GM10248 (cell line): ENCODE measurements at places on chromosomes 5 and 9.

- no peak for DNase-seq
These were observed 315.9 kb upstream of the RPS23 start for GRCh38 chr5:82594097-82594496.

DNA sequence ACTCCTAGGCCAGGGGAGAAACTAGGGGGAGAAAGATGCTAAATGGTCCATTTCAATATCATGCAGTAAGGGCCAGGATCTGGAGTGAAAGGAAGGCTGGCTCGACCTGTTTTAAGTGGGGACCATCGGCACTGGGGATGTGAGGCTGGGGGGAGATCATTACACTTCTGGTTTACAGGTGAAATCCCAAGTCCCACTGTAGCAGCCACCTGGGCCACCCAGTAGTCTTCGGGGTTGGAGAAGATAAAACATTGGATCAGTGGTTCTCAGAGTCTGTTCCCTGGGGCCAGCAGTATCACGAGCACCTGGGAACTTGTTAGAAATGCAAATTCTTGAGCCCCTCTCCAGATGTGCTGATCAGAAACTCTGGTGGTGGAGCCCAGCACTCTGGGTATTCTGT lies 111.3 kb upstream of the ALDH1B1 start:
- no peak for DNase-seq

DNA sequence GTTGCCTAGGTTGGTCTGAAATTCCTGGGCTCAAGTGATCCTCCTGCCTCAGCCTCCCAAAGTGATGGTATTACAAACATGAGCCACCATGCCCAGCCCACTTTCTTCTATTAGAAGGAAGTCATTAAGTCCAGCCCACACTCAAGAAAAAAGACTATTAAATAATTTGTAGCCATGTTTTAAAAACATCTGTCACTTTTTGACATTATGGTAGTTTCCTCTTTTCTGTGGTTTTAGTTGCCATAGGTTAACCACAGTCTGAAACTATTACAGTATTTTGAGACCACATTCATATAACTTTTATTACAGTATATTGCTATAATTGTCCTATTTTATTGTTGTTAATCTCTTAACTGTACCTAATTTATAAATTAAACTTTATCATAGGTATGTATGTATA lies 31.9 kb upstream of the C5orf24 start:
- peak; percentile 34 for DNase-seq

- DNase-seq = no peak
These were observed 201.7 kb upstream of the ACTBL2 start for GRCh38 chr5:57684299-57684702.

GRCh38 chr5:179914032-179914755 lies 6.5 kb upstream of the TBC1D9B start:
- peak; percentile 46 for DNase-seq

- DNase-seq = no peak
These were observed 26.6 kb downstream of the FBXW5 start for GRCh38 chr9:136917902-136918301.

DNA sequence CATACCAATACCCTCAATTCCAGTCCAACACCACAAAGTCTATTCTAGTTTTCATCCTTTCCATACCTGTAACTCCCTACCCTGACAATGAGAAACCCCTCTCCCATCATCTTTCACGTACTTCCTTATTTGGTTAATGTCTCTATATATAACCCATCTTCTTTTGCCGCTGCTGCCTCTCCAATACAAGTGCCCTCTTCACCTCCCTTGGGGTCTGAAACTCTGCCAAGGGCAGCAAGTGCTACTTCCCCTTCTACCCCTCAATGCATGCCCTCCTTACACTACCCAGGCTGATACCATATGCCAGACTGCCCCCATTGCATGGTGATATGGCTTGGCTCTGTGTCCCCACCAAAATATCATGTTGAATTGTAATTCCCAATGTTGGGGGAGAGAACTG lies 24.4 kb upstream of the SMIM15 start:
- no peak for DNase-seq

DNA sequence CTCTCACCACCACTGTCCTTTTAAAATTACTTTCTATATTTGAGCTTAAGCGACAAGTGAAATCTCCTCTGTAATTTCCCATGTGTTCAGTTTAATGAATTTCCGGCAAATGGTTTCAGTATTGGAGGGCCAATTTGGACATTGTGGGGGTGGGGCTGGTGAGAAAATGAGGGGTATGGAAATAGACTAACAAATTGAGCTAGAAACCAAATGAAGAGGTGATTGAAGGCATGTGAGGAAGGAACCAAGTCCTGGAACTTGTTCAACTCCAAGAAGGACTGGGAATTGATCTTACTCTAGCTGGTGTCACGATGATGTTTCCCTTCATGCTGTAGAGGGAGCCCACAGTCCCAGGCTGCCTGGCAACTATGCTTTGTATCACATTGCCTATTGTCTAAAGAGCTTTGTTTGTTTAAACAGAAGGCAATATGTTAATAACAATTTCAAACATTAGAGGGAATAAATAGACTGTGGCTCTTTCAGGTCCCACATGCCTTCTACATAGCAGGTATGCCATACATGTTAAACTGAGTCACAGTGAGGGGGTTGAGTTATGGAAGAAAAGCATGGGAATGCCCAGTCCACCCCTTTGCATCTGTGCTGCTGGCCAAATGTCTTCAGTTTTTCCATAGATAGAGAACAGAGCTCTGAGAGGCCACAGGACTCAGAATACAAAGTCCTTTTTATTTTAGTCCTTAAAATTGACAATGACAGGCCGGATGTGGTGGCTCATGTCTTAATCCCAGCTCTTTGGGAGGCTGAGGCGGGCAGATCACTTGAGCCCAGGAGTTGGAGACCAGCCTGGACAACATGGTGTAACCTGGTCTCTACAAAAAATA lies 25.0 kb upstream of the MATR3 start:
- DNase-seq = no peak

- DNase-seq = no peak
These were observed 24.0 kb upstream of the ASPN start for GRCh38 chr9:92506184-92506857.

GRCh38 chr9:3181049-3181953 lies 337.4 kb upstream of the PUM3 start:
- peak; percentile 43 for DNase-seq

GRCh38 chr9:86749894-86750255 lies 197.4 kb downstream of the GAS1 start:
- no peak for DNase-seq

DNA sequence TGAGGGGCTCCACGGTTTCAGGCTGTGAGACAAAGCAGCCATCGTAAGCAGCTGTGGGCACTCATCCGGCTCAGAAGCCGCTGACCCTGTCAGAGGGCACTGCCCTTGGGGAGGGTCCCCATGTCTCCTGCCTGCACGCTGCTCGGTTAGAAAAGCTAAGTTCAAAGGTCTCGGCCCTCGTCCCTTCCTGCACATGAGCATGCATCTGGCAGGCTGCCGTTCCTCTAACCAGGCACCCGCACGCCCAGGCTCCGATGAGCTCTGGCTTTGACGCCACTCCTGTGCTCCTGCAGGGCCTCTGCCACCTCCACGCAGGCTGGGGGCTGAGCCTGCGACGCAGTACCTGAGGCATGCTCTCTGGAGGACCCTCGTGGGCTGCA lies 51.3 kb downstream of the NKD2 start:
- DNase-seq = no peak

DNA sequence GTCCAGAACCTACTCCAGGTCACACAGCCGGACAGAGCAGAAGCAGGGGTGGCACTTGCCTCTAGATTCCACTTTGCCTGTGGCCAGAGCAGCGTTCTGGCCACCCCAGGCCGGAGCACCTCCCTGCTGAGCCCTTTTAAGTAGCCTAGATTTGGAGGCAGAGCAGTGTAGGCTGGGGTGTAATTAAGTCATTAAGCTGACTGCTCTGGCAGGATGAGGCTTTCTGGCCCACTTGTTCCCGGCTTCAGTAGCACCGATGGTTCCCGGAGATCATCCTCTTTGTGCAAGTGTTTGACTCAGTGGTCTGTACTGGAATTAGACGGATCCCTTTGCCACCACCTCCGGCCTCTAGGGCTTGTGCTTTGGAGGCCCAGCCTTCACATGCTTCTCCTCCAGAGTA lies 281.9 kb upstream of the ANKRD55 start:
- no peak for DNase-seq

DNA sequence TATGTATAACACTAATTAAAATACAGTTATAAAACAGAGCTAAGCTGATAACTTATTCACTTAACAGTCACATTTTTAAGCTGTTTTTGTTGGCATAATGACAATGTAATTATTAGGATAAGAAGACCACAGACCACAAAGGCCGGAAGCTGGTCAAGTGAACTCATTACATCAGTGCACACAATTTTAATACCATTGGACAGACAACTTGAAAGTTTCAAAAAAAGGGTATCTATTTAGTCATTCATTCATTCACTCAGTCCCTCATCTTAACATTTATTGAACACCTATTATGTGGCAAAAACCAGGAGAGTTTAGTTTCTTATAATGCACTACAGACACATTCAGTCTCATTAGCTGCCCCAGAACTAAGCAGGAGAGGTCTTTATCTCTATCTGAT lies 11.6 kb downstream of the ERP44 start:
- DNase-seq = no peak

DNA sequence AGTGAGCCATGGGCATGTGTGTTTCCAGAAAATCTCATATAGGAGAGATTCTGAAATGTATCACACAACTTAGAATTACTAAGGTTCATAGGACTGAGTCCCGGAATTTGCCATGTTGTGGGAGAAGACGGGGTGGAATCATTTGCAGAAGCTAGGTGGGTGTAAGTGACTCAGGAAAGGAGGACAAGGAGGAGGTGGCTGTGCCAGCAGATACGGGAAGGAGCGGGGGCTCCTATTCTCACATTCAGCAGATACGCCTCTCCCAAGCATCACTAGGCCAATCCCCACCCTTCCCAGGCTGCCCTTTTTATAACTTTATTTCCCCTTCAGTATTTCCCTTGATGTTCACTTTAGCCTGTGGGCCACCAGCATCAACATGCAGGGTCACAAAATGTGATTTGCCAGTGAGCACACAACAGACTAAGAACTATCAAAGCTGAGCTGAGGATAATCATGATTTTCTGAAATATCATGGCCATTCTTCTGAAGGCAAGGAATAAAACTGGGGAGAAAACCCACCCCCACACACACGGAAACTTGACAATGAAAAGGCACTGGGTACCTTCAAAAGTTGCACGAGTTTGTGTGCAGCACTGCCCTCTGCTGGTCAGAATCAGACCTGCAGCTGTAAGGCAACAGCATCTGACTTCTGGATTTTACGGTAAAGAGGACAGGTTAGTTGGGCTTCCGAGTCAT lies 133.2 kb downstream of the MTX3 start:
- DNase-seq = peak; percentile 57

DNA sequence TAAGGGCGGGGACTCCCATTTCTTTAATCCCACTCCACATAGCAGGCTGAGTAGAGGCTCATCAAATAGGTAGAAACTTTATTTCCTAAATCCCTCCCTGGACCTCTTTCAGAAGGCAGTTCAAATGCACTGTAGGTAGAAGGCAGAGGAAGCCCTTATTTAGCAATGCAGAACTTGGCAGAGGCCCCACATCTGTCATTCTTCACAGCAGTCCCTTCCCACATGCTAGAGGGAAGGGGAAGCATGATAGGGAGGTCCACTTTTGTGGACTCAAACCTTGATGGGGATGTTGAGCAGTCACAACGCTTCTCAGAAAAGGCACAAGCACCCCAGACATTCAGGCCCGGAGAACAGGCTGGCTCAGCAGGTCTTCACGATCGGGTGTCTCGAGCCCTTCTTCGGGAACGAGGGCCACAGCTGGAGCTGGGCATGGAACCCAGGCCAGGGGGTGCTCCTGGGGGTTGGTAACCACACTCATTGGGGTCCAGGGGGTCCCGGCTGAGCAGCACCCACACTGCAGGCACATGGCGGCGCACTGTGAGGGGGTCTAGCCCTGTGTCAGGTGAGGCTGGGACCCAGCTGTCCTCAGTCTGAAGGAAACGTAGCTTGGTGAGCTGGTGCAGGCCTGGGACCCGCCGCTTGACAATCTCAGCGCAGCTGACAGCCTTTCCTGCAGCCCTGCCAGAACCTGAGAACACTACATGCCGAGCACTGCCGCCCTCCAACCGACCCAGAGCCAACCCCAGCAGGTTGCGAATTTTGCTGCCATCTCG lies 1.3 kb downstream of the RPP25L start:
- DNase-seq = no peak

DNA sequence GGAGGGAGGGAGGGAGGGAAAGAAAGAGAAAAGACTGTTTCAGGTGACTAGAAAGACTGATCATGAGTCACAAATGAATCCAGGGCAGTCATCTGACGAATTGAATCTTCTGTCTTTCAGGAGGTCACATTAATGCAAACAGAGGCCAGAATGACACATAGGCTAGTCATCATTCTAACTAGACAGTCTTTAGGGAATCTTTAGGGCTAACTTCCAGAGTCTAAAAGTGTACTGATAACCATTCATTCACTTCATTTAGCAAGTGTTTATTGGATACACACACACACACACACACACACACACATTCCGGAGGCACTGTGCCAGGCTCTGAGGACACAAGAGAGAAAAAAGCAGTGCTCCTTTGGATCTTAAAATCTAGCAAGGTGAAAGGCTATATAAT lies 156.7 kb downstream of the EBF1 start:
- no peak for DNase-seq

DNA sequence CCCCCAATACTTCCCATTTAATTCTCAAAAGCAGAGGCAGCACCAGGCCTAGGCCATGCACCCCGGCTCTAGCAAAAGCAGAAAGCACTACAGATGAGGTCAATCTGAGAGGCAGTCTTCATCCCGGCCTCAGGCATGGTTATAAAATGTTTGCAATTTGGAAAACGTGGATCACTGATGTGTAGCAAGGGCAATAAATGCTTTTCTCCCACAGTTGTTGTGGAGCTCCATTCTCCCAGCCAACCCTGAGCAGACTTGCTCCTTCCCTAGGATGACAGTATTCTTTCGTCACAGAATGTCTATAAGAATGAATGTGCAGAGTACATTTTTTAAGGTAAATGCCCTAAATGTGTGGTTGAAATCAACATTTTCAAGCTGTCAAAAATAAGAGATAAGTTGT lies 157.3 kb upstream of the DAPK1 start:
- DNase-seq = no peak

GRCh38 chr5:133372293-133372937 lies 239.9 kb downstream of the FSTL4 start:
- DNase-seq = no peak

- no peak for DNase-seq
These were observed 119.5 kb downstream of the EDIL3 start for GRCh38 chr5:84265130-84265529.

DNA sequence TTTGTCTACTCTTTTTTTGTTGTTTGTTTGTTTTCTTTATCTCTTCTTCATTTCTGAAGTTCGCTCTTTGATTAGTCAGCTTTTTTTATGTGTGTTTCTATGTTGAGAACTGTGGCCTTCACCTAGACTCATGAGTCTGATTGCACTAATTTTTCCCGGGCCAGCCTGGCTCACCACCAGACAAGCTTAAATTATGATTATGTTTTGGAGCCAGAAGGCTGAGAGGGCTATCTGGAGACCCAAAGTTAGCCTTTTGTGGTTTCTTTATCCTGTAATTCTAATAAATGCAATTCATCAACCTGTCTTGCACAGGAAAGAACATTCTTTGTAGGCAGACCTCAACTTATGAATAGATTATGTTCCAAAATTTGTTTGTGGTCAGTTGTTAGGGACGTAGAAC lies 20.8 kb upstream of the ACTBL2 start:
- DNase-seq = no peak

- DNase-seq = peak; percentile 40
These were observed 535 bp downstream of the JMY start for GRCh38 chr5:79236362-79236969.
